ENCODE measurements at places on chromosomes 6 and 20. TPM values are rescaled to one million over a fixed set of nuclear protein-coding genes. Genes with fewer than 3 reads are reported as not detected.

Gene E2F3
- total RNA-seq: 20.0 TPM

Gene MUC22
- not detected for total RNA-seq

Gene TMEM244
- not detected for total RNA-seq

Gene GPX5
- total RNA-seq: not detected

Gene NELFCD
- 122 TPM for total RNA-seq

Gene TCP11
- total RNA-seq: not detected

Gene LY86
- total RNA-seq: not detected

Gene KCNK5
- total RNA-seq: 14.3 TPM

Gene PKIB
- total RNA-seq: 4.8 TPM

Gene RFX6
- not detected for total RNA-seq

Gene BPIFB1
- not detected for total RNA-seq

Measured in PC-9 (cell line).